ENCODE measurements at places on chromosomes 12 and 14.

GRCh38 chr12:100337727-100338126 is 19.1 kb upstream of the SLC17A8 start:
- no peaks in the 10 kb centered on the region for H3K36me3 ChIP-seq
- H3K27ac ChIP-seq = no peak overlapping the region
- no peaks in the 10 kb centered on the region for H3K4me1 ChIP-seq
- no peaks in the 10 kb centered on the region for H3K27me3 ChIP-seq
- no peak overlapping the region for H3K4me3 ChIP-seq

DNA sequence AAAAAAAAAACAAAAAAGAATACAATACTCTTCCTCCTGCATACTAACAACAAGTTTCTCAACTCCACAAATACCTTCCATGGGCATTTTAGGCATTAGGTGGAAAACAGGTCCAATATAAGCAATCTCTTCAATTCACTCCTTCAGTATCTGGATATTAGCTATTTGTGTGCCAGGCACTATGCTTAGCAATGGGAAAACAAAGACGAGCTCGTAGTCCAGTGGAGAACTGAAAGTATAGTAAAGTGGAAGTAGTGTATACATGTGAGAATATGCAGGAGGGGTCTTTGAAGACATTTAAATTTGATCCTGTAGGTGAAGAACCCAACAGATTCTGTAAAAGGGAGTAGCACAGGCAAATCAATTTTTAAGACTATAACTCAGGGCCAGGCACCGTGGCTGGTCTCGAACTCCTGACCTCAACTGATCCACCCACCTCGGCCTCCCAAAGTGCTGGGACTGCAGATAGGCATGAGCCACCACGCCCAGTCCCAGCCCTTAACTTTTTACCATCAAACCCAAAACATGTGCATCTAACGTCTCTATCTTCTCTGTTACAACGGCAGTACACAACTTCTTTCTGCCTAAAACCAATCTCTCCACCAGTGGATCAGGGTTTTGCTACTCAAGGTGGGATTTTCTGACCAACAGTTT is 10.6 kb downstream of the HECTD1 start:
- no peaks in the 10 kb centered on the region for H3K36me3 ChIP-seq
- no peak overlapping the region for H3K4me3 ChIP-seq
- peaks cover 4% of the 10 kb centered on the region for H3K4me1 ChIP-seq
- H3K27me3 ChIP-seq = no peaks in the 10 kb centered on the region
- DNase-seq = no peak

- no peak overlapping the region for H3K4me3 ChIP-seq
- no peak for DNase-seq
- H3K27me3 ChIP-seq = no peaks in the 10 kb centered on the region
- H3K4me1 ChIP-seq = peaks cover 13% of the 10 kb centered on the region
Measured at GRCh38 chr12:12278899-12279298, 12.1 kb upstream of the LRP6 start.

- no peak overlapping the region for H3K4me3 ChIP-seq
- no peaks in the 10 kb centered on the region for H3K27me3 ChIP-seq
- no peak for DNase-seq
- no peaks in the 10 kb centered on the region for H3K36me3 ChIP-seq
Measured at GRCh38 chr12:64877363-64878004, 53.0 kb downstream of the TBC1D30 start.

GRCh38 chr14:74569387-74569786 is 42.6 kb downstream of the LTBP2 start:
- no peak for DNase-seq
- H3K4me1 ChIP-seq = peaks cover 15% of the 10 kb centered on the region
- H3K27me3 ChIP-seq = no peaks in the 10 kb centered on the region
- H3K4me3 ChIP-seq = no peak overlapping the region
- no peak overlapping the region for H3K27ac ChIP-seq

DNA sequence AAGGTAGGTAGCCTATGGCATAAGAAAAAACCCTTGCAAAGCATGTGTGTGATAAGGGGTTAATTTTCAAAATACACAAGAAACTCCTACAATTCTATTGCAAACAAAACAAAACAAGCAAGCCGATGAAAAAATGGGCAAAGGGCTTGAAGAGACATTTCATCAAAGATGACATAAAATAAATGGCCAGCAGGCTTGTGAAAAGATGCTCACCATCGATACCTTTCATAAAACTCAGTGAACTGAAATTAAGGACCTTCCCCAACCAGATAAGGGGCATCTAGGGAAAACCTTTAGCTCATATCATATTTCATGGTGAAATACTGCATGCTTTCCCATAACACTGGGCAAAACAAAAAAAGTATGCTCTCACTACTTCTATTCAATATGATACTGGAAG is 131.2 kb downstream of the PPM1H start:
- no peaks in the 10 kb centered on the region for H3K4me1 ChIP-seq
- H3K36me3 ChIP-seq = no peaks in the 10 kb centered on the region

DNA sequence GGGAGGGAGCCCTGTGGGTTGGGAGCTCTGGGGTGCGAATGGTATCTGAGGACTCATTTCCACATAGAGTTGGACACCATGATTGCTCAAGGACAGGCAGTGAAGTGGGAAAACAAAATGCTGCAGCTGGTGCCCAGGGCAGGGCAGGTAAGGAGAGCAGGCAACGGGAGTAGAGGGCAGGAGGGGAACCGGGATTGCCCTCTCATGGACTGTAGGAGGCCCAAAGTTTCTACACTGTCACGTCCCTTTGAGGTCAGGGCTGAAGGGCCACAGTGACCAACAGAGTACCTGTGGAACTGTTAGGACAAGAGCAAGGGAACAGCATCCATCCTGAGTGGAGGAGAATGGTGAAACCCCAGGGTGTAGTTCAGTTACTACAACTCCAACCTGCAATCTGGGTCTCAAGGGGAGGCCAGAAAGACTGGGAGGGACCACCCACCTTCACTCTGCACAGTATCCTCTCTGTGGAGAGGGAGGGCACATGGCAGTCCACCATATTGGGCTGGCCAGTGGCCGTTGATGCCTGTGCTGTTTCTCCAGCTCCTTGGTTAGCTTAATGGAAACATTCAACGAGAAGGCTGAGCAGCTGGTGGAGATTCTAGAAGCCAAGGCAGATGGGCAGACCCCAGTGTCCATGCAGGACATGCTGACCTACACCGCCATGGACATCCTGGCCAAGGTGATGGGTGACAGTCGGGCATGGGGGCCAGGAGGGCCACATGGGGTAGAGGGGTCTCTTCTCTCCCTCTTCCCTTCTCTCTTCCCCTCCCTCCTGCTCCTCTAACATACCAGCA is 22.2 kb downstream of the CYP46A1 start:
- no peak overlapping the region for H3K27ac ChIP-seq
- H3K4me3 ChIP-seq = no peak overlapping the region
- H3K27me3 ChIP-seq = no peaks in the 10 kb centered on the region
- no peaks in the 10 kb centered on the region for H3K4me1 ChIP-seq

- H3K36me3 ChIP-seq = no peaks in the 10 kb centered on the region
- no peak for DNase-seq
- no peaks in the 10 kb centered on the region for H3K4me1 ChIP-seq
- no peak overlapping the region for H3K4me3 ChIP-seq
- no peak overlapping the region for H3K27ac ChIP-seq
Measured at GRCh38 chr12:22458298-22458937, 85.9 kb downstream of the C2CD5 start.

DNA sequence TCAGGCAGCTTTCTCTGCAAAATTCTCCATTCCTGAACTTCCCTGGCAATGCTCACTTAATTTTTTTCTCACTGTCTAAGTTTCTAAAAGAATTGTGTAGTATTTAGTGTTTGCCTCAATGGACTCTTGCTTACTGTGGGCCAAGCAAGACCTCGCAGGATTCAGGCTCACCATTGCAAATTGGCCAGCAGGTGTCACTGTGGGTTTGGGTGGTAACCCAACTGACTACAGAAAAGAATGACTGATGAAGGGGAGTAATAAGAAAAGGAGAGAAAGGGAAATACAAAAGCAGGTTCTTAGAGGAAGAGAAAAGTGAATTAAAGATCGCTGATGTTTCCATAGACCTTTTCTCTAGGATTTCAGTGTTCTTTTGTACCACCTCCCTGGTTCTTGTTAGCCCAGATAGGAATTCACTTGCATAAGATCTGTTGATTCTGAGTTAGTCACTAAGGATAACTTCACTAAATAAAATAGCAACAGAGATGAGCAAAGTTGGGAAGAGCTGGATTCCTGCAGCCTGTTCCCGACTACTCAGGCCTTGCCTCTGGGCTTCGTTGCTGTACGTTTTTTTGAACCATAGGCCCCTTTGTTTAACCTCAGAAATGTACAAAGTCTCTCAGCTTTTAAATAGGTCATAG is 386.5 kb upstream of the DDHD1 start:
- H3K4me1 ChIP-seq = peaks cover 12% of the 10 kb centered on the region
- DNase-seq = peak; percentile 84
- no peak overlapping the region for H3K4me3 ChIP-seq
- H3K27ac ChIP-seq = peak overlapping the region; percentile 9
